ENCODE measurements at places on chromosomes 11 and 22.

GRCh38 chr11:83540728-83541127 is 254.6 kb upstream of the CCDC90B start:
- no peak for DNase-seq

DNA sequence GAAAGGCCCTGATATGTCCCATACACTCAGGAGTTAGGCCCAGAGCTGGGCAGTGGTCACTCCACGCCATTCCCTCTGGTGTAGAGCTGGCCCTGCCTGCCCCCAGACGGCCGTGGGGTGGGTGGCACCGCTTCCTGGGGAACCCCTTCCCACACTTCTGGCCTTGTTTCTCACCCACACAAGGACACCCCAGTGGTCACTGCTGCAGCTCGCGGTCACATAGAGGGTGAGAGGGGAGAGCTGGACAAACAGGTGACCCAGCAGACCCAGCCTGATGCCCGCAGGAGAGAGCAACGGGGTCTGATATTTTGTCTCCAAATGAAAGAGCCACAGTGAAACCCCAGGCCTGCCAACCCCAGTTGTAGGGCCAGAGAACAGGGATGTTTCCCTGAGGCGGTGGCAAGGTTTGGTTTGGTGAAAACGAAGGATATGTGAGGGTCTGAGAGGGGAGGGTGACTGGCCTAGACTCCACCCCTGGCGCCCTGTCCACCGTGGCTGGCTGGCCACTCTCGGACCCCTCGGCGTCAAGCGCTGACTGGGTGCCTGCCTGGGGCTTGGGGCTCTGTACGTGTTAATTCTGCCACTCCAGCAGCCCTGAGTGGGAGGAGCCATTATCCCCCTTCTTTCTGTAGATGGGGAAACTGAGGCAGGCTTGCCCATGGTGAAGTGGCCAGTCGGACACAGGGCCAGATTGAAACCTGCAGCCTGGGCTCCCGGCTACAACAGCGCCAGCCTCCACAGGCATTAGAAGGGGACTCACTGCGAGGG is 71.0 kb upstream of the PPARA start:
- no peak for DNase-seq

DNA sequence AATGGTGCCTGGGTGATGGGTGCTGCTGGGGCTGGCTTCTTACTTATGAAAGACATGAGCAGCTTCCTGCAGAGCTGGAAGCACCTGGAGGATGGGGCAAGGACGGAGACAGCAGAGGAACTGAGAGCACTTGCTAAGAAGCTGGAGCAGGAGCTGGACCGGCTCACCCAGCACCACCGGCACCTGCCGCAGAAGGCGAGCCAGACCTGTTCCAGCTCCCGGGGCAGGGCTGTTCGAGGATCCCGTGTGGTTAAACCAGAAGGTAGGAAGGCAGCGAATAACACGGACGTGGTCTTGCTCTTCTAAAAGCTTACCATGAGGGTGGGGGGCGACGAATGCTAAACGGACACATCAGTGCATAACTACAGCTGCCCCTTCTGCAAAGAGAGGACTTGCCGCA is 9.3 kb downstream of the APOL5 start:
- DNase-seq = no peak

- DNase-seq = no peak
Observed at GRCh38 chr11:121042296-121042695, 18.4 kb downstream of the TBCEL start.

GRCh38 chr11:12673924-12674570 is at the start of gene TEAD1:
Gene TEAD1 (plus strand): TSS chr11:12674421.
- DNase-seq = peak; percentile 87

- DNase-seq = no peak
Observed at GRCh38 chr11:45215098-45215865, 68.8 kb downstream of the PRDM11 start.

DNA sequence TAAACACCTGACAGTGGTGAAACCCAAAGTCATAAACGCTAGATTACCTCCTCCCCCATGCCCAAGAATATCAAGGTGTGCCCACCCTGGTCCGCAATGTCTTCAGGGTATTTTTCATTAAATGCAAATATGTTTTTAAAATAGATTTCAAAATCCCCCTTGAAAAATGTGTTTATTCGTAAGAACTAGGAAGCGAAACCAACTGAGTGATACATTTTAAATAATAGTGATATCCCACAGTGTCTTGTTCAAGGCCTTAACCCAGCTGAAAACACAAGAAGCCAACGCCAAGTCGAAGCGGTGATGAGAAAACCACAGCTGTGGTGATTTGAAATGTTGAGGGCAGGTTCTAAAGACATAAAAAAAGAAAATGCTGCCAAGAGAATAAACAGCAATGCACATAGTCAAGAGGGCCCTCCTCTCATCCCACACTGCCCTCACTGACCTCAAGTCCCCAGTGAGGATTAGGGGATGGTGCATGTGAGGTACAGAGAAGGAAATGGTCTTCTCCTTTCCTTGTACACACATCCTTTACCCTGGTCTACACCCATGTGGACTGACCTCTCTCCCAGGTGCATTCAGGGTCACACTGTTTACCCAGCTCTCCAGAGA is 25.5 kb downstream of the KCNJ1 start:
- DNase-seq = no peak

DNA sequence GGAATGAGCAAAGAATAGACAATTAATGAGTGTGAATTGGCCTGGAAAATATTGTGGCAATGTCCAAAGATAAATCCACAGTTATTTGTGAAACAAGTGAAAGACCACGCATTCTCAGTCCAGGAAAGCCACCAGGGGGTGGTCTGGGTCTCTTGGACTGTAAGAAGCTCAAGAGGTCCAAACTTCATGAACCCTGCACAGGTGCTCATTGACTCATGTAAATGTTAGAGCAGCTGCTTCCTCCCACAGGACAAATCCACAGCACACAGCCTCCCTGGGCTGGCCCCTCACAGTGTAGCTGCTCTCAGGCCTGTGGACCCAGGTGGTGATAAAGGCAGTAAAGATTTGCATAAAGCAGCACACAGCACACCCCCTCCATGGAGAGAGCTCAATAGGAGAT is 114.0 kb downstream of the ZNF280B start:
- DNase-seq = no peak

- DNase-seq = no peak
Observed at GRCh38 chr22:24319451-24319850, 48.8 kb downstream of the SPECC1L start.

- no peak for DNase-seq
Observed at GRCh38 chr11:110410651-110411050, 19.1 kb upstream of the FDX1 start.

DNA sequence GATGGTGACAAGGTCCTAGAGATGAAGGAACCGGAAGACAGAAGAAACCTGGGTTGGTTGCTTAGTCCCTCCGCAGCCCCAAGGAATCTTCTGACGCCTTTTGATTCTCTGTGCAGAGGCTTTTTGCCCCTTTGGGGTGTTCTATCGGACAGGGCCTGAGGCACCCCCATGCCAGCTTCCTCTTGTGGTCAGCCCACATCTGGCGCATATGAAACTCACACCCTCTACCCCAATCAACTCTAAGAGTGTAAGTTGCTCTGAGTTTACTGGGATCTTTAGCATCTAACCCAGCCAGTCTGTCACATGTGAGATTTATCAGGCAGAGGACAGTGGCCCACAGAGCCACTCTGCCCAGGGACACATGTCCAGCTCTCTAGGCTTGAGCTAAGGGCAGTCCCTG is 17.4 kb downstream of the RASD2 start:
- DNase-seq = no peak

DNA sequence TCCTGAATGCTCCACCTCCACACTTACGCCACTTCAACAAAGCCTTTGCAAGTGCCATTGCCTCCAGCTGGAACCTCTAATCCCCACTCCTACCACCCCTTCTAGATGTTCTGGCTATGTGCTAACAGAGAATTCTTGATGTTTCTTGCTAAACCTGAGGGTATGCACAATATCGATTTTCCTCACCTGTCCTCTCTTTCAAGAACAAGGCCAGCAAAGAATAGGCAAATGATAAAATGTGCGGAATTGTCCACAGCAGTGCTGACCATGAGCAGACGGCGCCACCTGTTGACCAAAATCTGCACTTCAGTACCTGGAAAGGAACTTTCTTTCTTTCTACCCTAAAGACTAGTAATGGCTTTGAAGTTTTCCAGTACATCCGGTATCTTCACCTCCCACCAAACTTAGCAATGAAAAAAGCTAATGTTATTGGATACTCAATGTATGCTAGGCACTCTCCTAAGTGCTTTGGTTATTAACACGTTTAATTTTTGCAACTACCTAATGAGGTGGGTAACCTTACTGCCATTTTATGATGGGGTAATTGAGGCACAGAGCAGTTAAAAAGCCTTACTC is 3.4 kb downstream of the TIMM10 start:
- peak; percentile 80 for DNase-seq

DNA sequence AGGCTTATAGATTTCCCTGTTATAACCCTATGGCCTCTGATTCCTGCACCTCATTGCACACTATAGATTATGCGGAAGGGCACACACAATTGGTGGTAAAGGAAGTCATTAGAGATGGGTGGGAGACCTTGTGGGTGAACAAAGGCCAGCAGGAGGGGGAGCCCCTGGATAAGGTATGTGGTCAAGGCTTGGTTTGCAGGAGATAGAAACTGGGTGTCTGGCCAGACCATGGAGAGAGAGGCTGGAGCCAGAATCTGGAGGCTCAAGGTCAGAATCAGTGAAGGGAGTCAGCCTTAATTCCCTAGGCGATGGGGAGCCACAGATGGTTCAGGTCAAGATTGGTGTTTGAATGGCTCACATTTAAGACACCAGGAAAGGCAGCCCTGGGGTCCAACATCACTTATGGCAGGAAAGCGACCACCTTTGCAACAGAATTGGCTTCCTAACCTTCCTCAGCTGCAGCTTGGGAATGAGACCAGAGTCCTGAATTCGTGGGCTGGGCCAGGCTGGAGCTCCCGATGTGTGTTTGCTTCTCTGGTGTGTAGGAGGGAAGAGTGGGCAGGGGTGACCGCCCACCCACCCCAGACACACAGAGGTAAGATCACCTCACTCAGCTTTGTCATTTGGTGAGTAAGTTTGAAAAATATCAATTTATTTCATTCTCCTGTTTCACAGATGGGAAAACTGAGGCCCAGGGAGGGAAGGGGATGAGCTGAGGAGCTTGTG is 22.7 kb upstream of the SCUBE1 start:
- DNase-seq = no peak

- no peak for DNase-seq
Observed at GRCh38 chr11:65586676-65587075, 8.9 kb downstream of the KCNK7 start.

DNA sequence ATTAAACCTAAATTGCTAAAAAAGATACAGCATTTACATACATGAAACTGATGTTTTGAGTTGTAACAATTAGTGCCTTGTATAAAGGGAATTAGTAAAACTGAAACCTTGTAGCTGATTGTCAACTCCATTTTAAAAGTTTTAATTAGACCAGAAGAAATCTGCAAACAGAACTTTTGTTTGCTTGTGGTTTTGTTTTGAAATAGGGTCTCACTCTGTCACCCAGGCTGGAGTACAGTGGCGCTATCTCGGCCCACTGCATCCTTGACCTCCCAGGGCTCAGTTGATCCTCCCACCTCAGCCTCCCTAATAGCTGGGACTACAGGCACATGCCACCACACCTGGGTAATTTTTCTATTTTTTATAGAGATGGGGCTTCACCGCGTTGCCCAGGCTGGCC is 86.5 kb upstream of the SLC6A5 start:
- DNase-seq = no peak

- DNase-seq = no peak
Observed at GRCh38 chr22:40609216-40609615, 27.3 kb downstream of the MRTFA start.

- no peak for DNase-seq
Observed at GRCh38 chr11:1041471-1041870, 5.0 kb upstream of the MUC6 start.

- no peak for DNase-seq
Observed at GRCh38 chr11:68938088-68938487, 34.4 kb downstream of the IGHMBP2 start.

DNA sequence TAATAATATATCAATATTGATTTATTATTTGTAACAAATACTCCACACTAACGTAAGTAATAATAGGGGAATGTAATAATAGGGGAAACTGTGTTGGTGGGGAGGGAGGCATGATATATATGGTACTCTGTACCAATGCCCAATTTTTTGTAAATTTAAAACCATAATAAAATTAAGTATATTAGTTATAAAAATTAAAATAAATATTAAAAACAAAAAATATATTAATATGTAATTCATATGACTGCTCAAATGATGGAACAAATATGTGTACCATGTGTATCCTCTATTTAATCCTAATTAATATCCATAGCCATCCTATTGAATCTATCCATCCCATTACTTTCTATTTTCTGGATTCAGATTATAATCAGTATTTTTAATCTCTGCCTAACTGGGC is 578.0 kb downstream of the KCNA4 start:
- DNase-seq = no peak

DNA sequence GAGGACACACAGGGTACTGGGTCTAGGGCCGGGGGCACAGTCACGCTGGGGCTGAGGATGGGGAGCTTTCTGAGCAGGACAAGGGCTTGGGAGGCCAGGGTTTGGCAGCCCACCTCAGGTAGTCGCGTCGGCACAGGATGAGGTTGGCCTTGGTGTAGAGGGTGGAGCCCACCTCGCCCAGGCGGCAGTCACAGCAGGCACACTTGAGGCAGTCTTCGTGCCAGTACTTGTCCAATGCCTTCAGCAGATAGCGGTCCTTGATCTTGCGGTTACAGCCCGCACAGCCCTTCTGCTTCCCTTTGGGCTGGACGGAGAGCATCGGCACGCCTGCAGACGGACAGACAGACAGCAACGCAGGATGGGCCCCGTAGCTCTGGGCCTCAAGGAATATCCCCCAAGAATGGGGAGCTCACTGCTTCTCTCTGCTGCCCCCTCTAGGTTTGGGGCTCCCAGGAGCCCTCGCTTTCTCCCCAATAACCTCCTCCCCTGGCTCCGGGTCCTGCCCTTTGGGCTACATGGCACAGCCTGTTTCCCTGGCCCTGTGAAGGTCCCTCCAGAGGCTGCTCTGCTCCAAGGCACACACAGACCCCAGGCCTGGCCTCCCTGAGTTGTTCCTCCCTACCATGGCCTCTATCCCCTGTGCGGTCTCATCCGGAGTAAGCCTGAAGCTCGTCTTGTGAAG is 33.4 kb downstream of the LMO1 start:
- DNase-seq = no peak

GRCh38 chr11:114713756-114714155 is 35.4 kb downstream of the NXPE2 start:
- no peak for DNase-seq

Measured in stimulated activated CD4-positive, alpha-beta T cell treated with anti-CD3 and anti-CD28 coated beads, Interleukin-2, amount 100 ng/mL, for 24 hours (primary cell).